LHCN-M2 (cell line): ENCODE measurements at places on chromosomes 5 and 9. TPM values are rescaled to one million over a fixed set of nuclear protein-coding genes. Genes with fewer than 3 reads are reported as not detected.

Gene PCDHA3
- total RNA-seq, result under 0.01 and 0.06 TPM in 2 replicates

- DNase-seq, result peak; percentile 84
Measured at GRCh38 chr5:179060116-179061008, at the start of gene ZNF354C. Gene ZNF354C (plus strand): TSS chr5:179060373. CDS start chr5:179062069, 1,696 bp downstream.

- DNase-seq, result no peak
Measured at GRCh38 chr5:6760686-6761085, 47.5 kb downstream of the TENT4A start.

GRCh38 chr5:127358284-127358683, 67.7 kb downstream of the MEGF10 start:
- DNase-seq, result peak; percentile 97
